ENCODE measurements at places on chromosomes 7 and 10.

- no peak for DNase-seq
These were observed 226.8 kb downstream of the ARHGAP21 start for GRCh38 chr10:24496906-24497305.

- DNase-seq, result no peak
These were observed 102.3 kb upstream of the PLXDC2 start for GRCh38 chr10:19713800-19714525.

- DNase-seq, result peak; percentile 73
These were observed 140.8 kb downstream of the DGKB start for GRCh38 chr7:14761510-14762296.

DNA sequence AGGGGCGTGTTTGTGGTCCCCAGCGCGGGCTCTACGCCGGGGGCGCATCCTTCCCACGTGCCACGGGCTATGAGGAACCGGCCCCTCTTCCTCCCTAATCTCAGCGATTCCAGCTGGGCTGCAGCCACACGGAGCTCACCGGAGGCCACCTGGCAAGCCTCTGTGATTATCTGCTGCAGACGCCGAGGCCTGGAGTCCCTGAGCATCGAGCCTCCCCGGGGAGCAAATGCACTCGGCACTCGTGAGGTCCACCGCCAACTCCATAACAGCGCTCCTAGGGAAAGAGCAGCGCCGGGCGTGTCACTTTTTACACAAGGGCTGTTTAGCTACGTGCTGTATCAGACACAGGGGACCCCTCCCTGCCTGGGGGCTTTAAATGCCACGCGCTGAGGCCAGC is 101.2 kb downstream of the DYNC2I1 start:
- no peak for DNase-seq

GRCh38 chr7:108028111-108028510 is 25.1 kb upstream of the LAMB1 start:
- DNase-seq, result no peak

DNA sequence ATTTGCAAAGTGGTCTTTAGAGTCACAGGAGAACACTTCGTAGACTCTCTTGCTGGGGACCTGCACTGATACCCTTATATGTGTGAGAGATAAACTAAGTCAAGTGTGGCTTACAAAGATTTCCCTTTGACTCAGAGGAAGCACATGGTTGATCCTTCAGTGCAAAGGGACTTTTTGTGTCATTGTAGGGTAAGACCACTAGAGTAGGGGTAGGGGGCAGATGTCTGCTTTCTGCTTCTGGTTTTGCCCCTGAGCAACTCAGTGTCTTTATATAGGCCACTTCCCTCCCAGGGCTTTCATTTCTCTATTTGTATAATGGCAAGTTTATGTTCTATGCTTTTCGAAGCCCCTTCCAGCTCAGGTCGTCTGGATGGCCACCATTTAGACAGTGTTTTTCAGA is 281.7 kb downstream of the SORCS3 start:
- no peak for DNase-seq

- DNase-seq, result no peak
These were observed 190.4 kb downstream of the HDAC9 start for GRCh38 chr7:18685971-18686370.

DNA sequence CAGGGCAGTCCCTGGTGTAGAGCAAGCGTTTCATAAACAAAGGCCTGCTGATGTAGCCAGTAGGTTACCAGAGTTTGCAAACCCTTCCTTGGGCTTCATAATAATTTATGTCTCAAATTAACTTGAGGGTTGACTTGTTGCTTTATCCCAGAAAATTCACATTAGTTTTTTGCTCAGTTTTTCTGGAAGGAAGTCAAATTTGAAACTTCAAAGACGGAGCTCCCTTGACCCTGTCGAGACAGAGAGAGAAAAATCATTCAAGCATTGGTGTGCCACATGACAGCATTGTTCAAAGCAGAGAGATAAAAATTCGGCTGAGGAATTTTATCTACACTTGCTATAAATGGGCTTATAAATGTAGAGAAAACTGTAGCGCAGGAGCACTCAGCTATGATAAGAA is 627.7 kb downstream of the TNS3 start:
- DNase-seq, result no peak

DNA sequence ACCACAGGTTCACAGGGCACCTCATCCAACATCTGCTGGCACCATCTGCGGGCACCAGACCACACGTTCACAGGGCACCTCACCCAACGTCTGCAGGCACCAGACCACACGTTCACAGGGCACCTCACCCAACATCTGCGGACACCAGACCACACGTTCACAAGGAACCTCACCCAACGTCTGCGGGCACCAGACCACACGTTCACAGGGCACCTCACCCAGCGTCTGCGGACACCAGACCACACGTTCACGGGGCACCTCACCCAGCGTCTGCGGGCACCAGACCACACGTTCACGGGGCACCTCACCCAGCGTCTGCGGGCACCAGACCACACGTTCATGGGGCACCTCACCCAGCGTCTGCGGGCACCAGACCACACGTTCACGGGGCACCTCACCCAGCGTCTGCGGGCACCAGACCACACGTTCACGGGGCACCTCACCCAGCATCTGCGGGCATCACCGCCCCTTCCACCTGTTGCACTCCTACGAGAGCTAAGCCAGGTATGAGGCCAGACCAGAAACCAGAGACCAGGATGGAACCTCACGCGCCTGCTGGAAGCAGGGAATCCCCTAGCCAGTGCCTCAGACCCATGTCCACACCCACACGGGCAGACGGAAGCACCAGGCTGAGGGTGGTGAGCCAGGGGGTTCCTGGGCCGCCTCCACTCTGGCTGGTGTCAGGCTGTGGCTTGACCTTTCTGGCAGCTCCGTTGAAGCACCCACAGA is 182.8 kb downstream of the MAD1L1 start:
- peak; percentile 3 for DNase-seq

- DNase-seq, result no peak
These were observed 42.1 kb downstream of the SCIN start for GRCh38 chr7:12612622-12613021.

DNA sequence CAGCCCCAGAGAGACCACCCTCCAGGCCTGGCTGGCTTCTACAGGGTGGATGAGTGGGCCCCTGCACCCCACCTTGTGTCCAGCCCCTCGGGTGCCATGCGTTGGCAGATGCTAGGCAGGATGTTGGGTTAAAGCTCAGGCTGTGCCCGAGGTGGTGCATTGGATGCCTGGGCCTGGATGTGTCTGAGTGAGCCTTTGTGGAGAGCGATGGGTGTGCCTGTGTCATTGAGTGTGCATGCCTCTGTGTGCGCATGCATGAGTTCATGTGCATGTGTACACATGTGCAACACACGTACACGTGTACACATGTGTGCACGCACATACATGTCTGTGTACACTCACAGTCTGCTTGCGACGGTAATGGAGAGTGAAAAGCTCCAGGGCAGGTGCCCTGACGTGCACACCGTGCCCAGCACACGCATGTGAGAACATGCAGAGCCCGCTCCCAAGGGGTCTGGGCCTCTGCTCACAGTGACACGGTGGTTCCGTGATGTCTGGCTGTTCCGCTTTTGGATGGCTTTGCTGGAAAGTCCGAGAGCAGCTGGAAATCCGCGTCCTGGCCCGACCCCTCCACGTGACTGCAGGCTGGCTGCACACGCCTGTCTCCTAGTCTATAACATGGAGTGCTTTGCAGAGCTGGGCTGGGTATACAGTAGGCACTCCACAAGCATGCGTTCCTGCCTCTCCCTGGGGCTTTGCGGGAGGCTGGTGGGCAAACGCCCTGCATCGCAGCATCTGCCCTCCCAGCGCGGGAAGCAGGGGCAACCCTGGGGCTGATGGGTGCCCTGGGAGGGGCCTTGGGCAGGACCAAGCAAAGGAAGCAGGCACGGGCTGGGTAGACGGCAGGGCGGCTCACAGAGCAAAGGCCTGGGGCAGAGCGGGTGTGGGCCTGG is 36.9 kb downstream of the ELFN1 start:
- DNase-seq, result no peak

DNA sequence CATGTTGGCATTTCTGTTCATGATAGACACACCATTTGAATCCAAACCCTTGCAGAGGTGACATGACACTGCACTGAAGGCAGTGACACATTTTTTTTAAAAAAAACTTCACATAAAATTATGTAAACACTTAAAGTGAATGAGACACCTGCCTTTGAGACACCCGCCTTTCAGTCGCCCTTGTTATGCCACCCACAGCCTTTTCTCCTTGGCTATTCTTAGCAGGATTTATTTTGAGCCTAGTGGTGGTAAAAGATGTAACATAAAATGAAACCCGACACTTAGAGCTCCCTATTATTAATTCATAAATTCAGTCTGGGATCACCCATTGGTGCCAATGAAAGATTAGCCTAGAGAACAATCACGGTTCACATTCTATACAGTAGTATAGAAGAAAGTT is 161.3 kb downstream of the DYNC1I1 start:
- DNase-seq, result no peak

DNA sequence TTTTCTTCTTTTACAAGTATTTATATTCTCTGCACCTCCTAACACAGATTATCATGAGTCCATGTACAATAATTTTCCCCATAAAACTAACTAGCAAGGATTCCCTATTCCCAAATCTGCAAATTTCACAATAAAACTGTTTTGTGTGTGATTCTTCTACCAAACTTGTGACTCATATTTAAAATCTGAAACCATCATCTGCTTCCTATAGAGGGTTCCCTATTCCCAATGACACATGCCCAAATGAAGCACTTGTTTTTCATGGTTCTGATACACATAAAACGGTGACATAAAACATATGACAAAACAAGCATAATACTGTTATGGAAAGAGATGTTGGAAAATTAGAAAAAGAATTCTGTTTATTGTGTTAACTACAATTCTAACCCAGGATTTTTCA is 657.6 kb downstream of the PARD3 start:
- DNase-seq, result no peak

DNA sequence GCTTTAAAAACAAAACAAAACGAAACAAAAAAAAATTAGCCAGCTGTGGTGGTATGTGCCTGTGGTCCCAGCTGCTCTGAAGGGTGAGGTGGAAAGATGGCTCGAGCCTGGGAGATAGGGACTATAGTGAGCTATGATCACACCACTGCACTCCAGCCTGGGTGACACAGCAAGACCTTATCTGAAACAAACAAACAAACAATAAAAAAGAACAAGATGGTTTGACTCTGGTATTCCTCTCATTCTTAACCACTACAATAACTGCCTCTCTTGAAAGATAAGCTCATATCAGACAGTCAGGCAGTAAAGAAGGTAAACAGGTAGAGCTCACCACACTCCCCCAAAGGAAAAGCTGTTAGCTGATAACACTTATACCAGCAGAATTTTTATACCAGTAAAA is 14.1 kb upstream of the DUSP5 start:
- no peak for DNase-seq
